ENCODE measurements at places on chromosomes 12 and 14. TPM values are rescaled to one million over a fixed set of nuclear protein-coding genes. Genes with fewer than 3 reads are reported as not detected.

Gene CDK2
- total RNA-seq: 27.3 TPM

Gene ENDOU
- total RNA-seq: 0.20 TPM

Gene C12orf50
- total RNA-seq: 0.18 TPM

DNA sequence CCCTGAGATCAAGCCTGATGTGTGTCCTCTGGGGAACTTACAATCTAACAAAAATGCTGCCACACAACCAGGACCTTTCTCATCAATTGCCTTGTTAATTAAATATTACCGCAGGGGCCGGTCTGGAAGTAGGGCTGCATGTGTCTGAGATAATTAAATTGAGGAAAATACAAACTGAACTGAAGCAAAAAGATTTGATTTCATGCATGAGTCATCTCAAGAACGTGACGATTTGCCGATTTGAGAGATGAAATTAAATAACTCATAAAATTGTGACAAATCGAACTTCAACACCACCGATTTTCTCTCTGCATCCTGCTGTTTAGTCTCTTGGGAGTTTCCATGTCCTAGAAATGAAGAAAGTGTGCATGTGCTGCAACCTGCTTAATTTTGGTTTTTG, 94.6 kb upstream of the DAAM1 start:
- no peak for DNase-seq

DNA sequence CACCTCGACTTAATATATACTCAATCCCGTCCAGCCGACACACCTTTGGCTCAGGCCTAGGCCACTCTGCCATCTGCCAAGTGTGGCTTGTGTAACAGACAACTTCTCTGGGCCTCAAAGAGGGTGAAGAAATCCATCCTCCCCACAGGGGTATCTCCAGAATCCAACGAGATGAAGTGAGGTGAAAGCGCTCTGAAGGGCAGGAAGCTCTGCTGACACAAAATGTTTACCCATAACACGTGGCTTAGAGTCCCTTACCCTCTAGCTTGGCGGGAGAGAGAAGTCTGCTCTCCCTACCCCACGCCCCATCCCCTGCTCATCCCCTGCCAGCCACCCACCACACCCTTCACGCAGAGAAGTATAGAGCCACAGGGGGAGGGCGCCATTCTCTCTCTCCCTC, 13.0 kb downstream of the ZBTB39 start:
- no peak for DNase-seq

- no peak for DNase-seq
Observed at GRCh38 chr12:48765753-48766162, 23.1 kb downstream of the ADCY6 start.

DNA sequence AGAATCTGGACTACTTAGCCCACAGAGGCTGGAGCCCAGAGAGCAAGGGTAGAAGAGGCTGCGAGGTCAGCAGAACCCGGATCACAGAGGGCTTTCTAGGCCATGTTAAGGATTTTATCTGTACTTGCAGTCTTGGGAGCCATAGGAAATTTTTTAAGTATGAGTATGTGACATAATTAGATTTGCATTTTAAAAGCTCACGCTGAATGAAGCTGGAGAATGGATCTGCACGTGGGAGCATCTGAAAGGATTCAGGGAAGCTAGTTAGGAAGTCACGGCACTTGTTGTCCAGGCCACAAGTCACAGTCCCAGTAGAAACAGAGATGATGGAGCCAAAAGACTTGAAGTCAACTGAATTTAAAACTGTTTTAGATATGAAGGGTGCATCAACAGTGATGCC, 14.1 kb downstream of the CORO1C start:
- no peak for DNase-seq

DNA sequence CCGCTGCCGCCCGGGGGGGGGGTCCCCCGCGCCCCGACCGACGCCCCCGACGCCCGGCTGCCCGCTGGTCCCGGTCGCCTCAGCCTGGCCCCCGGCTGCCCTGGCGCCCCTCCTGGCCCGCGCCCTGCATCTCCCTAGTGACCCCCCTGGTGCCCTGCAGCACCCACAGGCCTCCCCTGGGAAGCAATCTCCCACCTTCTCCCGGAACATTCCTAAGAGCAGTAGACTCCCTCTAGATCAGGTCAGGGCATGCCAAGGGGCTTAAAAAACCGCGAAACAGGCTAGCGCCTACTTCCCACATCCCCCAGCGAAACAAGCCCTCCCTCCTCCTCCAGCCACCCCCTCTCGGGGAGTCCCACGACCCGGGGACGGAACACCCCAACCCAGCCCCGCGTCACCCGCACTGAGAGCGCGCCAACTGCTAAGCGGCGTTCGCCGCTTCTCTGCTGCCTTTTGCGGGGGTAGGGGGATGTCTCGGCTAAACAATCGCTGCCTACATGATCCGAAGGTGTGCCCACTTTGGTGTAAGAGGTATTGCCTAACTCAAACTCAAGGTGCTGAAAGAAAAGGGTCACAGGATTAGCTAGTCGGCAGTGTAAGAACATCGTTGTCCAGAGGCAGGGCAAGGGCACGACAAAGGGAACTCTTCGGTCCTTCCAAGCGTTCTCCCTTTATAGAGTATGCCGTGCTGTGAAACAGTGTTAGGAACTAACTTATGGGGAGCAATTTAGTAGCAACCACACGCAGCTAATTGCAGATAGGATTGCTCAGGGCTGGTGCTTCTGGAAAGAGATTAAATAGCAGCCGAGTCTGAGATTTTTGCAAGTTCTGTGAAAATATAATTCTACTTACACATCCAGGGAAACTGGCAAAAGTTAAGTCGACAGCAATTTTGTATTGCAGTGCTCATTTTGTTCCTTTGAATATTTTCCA, 619 bp upstream of the NTN4 start:
- peak; percentile 53 for DNase-seq

DNA sequence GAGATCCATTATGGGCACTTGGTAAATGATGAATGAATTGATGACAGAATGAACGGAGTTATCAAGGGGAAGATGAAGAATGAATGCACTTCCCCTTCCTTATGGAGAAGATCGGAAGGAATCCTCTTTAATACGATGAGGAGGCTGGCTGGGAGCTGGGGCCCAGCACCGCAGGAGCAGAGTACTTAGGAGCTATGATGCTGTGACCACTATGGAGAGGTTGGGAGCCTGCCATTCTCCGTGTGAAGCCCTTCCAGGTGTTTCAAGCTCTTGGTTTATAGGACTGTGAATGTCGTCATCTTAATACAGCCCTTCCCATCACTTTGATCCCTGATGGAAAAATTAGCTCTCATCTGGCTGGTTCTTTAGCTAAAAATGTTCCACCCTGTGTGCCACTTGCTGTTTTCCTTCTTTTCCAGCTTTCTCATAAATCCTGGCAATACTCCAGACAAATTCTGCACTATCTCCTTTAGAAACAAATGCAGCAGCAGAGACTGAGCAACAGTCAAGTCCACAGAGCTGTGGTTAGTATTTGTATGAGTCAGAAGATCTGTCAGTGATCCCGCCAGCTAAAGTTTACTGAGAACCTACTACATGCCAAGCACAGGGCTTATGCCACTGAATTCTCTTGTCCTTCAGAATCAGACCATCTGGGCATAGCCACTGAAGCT, 263.1 kb upstream of the CRY1 start:
- DNase-seq: no peak

All from natural killer cell (primary cell).